ENCODE measurements at places on chromosomes 5 and 9. TPM values are rescaled to one million over a fixed set of nuclear protein-coding genes. Genes with fewer than 3 reads are reported as not detected.

DNA sequence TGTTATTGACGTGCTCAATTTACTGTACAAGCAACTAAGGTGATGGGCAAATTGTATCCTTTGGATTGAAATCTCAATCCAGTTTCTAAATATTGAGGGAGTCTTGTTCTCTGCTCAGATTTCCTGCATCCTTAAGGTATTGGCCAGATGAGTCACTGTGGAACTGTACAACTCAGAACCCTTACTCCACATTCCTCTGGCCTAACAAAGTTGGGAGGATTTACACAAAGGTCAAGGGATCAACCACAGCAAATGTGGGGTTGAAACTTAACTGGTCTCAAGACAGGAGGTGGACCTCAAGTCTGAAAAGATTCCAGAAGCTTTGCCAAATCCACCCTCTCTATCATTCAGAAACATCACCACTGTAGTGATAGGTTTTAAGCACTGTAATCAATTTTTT is 81.5 kb upstream of the AGXT2 start:
- H3K4me1 ChIP-seq, result no peaks in the 10 kb centered on the region
- H3K27ac ChIP-seq, result no peak overlapping the region
- H3K36me3 ChIP-seq, result no peaks in the 10 kb centered on the region
- H3K27me3 ChIP-seq, result no peaks in the 10 kb centered on the region

GRCh38 chr9:91741522-91741921 is 208.5 kb downstream of the ROR2 start:
- no peak for DNase-seq
- no peaks in the 10 kb centered on the region for H3K36me3 ChIP-seq
- no peak overlapping the region for H3K4me3 ChIP-seq
- no peak overlapping the region for H3K27ac ChIP-seq
- H3K4me1 ChIP-seq, result no peaks in the 10 kb centered on the region
- peaks cover 9% of the 10 kb centered on the region for H3K27me3 ChIP-seq

- H3K4me1 ChIP-seq, result no peaks in the 10 kb centered on the region
- peaks cover 7% of the 10 kb centered on the region for H3K27me3 ChIP-seq
- H3K27ac ChIP-seq, result no peak overlapping the region
- no peak for DNase-seq
- no peak overlapping the region for H3K4me3 ChIP-seq
These were observed 18.0 kb upstream of the CDC23 start for GRCh38 chr5:138230981-138231589.

DNA sequence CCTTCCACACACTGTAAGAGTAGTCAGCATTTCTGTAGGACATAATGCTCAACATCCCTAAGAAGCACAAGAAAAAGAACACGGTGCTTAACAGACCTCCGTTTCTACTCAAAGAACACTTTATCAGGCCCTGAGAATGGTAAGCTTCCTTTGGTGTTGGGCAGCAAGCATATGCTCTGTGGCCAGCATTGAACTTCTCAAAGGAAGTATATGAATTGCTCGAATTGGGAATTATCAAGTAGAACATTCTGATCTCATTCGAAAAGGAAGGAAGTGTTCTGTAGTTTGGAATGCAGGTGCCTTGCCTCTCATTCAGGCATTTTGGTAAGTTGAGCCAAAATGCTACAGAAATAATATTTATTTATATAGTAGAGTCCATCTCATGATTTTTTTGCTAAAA is 61.0 kb downstream of the C5 start:
- DNase-seq, result no peak
- H3K27me3 ChIP-seq, result no peaks in the 10 kb centered on the region
- H3K4me3 ChIP-seq, result no peak overlapping the region
- H3K36me3 ChIP-seq, result no peaks in the 10 kb centered on the region

DNA sequence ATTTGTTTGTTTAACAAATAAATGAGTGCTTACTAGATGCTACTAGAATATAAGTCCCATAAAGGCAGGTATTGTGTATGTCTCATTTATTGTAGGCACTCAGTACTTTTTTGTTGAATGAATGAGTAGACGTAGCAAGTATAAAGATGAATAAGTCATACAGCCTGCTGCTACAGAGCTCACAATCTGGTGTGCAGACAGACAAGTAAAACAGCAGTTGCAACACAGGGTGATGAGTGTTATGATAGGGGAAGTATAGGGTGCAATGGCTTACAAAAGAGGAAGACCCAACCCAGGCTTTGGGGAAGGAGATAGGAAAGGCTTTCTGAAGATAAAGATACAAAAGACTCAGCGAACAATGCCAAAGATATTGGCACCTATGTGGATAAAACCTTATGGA is 47.7 kb downstream of the SH3RF2 start:
- no peaks in the 10 kb centered on the region for H3K27me3 ChIP-seq
- H3K36me3 ChIP-seq, result no peaks in the 10 kb centered on the region
- no peak overlapping the region for H3K27ac ChIP-seq
- H3K4me3 ChIP-seq, result no peak overlapping the region

The MEIKIN gene
- total RNA-seq, result 1.5 TPM

The TAF11L5 gene
- total RNA-seq, result not detected

The RBM27 gene
- total RNA-seq, result 15.4 TPM

Data from left lung (tissue), 14 donors.